ENCODE measurements at places on chromosomes 11 and 22.

- no peak for DNase-seq
Measured at GRCh38 chr11:132691848-132692550, 840.3 kb downstream of the OPCML start.

GRCh38 chr22:33224841-33225240, 166.7 kb upstream of the SYN3 start:
- no peak for DNase-seq

GRCh38 chr11:92632495-92632894, 337.0 kb upstream of the MTNR1B start:
- no peak for DNase-seq

DNA sequence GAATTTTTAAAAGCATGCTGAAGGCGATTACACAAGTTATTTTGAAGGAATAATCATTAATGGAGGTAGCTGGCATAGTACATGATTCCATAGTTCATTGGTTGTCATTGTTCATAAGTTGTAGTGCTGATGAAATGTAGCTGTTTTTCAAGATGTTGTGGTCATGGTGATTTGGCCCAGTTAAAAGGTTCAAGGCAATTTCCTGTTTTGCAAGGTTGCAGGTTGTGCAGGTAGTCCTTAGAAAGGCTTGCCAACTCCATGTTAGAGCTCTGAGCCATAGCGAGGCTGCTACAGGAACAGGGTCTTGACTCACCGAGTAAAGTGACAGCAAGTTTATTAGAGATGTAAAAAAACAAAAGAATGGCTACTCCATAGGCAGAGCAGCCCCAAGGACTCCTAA, 95.8 kb upstream of the CHORDC1 start:
- DNase-seq: no peak

DNA sequence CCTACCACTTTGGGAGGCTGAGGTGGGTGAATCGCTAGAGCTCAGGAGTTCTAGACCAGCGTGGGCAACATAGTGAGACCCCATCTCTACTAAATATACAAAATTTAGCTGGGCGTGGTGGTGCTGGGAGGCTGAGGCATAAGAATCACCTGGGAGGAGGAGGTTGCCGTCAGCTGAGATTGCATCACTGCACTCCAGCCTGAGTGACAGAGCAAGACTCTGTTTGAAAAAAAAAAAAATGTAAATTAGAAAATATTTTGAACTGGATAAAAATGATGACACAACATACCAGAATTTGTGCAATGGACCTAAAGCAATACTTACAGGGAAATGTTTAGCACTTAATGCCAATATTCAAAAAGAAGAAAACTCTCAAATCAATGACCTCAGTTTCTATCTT, 46.4 kb downstream of the ATG16L2 start:
- DNase-seq: no peak

DNA sequence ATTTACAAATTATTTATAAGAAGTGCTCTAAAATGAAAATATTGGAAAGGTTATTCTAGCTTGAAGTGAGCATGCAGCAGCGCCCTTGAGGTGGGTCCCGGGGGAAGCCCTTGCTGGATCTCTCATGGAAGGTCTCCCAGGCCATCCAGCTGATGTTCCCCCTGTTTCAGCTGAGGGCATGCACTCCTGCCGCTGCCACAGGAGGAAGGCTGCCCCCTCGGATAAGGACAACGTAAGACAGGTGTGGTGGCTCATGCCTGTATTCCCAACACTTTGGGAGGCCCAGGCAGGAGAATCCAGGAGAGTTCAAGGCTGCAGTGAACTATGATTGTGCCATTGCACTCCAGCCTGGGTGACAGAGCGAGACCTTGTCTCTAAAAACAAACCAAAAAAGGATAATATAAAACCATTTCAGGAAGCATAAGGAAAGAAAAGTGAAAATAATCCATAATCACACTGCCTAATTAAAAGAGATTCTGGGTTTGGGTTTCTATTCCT, 15.0 kb downstream of the CDC45 start:
- DNase-seq: no peak

- DNase-seq: peak; percentile 88
Measured at GRCh38 chr22:27252282-27253049, 549.1 kb downstream of the MN1 start.

DNA sequence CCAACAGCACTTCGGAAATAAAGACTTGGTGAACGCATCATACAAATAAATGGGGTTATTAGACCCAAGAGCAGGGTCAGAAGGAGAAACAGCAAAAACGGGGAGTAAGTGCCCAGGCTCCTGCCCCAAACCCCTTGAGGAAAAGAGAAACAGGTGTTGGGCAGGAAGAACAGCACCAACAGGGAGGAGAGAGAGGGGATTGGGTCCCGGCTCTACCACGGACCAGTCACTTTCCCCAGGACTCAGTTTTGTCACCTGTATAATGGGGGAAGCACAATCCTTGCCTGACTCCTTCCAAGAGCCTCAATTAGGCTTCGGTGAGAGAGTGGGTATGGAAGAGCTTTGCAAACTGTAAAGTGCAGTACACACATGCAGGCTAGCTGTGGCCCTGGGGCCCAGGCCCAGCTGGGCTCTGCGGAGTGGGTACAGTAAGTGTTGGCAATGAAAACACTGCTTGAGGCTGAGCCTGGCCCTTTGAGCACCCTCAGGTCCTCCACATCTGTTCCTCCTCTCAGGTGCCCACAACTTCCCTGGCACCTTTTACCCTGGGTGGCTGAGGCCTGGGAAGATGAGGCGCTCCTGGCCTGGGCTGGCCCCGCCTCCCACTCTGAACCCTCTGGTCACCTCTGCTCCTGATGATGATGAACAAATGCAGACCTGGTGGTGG, 8.9 kb downstream of the SLC29A2 start:
- DNase-seq: no peak

GRCh38 chr22:30701872-30702271, 7.2 kb downstream of the OSBP2 start:
- DNase-seq: peak; percentile 59

DNA sequence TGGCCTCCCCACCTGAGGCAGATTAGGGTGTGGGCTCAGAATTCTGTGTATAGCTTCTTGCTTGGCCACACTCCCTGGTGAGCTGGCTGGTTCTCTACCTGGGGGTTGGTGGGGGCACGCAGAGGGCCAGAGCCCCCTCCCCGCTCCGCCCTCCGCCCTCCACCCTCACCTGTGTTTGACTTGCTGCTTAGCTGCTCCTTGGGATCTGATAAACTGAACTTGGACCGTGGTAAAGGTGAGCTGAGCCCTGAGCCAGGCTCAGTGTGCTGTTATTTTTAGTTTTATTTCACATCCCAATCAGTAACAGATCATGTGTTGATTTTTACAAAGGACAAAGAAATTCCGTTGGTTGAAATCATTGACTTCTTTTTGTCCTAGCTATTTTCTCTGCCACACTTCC, 2.0 kb downstream of the OVOL1 start:
- DNase-seq: no peak

GRCh38 chr11:87917111-87917510, 258.1 kb downstream of the RAB38 start:
- no peak for DNase-seq

DNA sequence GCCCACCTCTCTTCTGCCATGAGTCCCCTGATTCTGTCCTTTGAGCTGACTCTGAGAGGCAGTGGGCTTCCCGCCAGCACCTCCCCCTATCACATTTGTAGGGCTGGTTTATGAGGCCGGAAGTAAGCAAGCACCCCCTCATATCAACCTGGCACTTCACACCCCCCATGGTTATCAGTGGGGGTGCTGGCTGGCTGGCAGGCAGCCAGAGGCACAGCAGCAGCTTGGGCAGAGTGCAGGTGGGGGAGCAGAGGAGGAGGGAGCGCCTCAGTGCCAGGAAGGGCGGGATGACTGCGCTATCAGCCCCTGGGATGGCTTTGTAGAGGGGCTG, 22.9 kb upstream of the CHRM4 start:
- no peak for DNase-seq

- peak; percentile 80 for DNase-seq
Measured at GRCh38 chr11:17386331-17387084, 2.0 kb downstream of the KCNJ11 start.

DNA sequence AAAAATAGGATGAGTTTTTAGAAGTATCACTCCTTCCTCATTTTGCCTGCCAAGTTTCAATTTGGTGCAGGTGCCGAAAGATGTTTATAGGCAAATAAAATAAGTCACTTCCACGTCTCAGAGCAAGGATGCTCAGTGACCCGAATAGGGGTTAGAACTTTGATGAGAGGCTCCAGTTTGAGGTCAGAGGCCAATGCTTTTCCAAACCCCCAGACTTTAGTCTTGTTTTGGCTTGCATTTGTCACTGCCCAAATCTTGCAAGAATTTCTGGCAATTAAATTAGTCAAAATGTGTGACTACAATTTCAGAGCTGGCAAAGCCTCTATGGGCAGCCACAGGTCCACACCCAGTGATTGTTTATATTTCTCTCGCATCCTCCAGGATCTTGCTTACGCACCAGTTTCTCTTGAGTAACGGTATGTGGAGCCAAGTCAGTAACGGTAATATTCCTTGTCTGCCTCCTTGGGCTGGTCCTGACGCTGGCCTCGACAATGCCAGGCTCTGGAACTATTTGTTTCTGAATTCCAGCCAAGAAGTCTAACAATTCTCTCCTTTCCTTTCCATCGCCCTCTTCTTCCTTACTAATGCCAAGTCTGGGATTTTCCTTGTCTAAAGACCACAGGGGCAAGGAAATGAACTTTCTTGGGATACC, 9.9 kb upstream of the NUP160 start:
- peak; percentile 90 for DNase-seq

GRCh38 chr22:49685686-49686085, 142.0 kb downstream of the BRD1 start:
- no peak for DNase-seq

GRCh38 chr22:39405346-39406085, 5.9 kb downstream of the TAB1 start:
- peak; percentile 84 for DNase-seq

- DNase-seq: no peak
Measured at GRCh38 chr11:123233975-123234334, 38.9 kb upstream of the CLMP start.

DNA sequence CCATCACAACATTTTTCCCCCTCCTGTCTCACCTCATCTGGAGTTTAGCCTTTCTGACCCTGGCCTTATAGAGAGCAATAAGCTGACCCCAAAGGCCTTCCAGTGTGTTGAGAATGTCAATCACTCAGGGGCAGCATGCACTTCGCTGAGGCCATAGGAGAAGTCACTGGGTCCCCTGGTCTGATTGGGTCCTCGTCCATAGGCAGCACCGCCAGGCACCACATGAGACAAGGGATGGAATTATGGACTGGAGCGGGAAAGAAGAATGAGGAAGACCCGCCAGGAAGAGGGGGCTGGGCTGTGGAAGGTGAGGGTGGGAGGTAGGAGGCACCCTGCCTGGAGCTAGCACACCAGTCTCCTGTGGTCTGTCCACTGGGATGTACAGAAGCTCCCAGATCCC, 72.9 kb downstream of the DSCAML1 start:
- DNase-seq: no peak

DNA sequence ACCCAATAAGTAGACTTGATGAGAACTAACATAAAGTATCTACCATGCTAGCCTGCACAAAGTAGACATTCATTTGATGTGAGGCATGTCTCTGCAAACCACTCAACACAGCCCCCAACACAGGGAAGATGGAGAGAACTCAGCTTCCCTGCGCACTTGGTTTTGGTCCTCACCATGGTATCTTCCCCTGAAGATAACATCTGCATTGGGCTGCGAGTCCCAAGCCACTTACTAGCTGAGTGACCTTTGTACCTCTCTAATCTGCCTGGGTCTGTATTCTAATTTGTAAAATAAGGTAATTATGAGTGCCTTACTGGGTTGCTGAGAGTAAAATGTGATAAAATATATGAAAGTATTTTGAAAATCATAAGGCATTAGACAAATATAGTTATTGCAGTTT, 30.7 kb downstream of the PPFIA1 start:
- no peak for DNase-seq

DNA sequence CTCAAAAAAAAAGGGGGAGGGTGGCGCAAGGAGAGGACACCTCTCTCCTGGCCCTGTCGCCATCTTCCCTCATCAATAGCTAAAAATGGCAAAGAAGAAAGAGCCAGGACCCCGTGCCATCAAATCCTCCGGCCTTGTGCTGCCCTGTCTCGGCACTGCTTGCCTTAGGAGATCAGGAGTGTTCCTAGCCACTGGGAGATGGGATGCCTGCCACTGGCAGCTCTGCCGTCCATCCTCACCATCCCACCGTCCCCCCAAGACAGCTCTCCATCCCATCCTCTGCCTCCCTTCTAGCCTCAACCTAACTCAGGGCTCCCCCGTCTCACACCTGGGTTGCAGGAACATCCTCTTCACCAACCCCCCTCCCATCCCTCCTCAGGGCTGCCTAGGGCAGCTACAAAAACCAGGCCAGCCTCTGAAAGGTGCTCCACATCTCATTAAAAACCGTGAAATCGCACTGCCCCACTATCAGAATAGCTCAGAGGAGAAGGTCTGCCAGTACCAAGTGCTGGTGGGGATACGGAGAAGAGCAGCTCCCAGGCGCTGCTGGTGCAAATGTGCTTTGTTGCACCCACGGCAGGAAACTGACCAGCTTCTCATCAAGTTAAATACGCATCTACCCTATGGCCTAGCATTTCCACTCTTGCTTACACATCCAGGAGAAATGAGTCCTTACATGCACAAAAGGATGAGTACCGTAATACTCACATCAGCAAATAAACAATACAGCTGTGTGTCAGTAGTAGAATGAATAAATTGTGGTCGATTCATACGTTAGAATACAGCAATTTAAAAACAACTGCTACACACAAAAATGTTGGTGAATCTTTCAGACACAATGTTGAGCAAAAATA, 31.7 kb upstream of the GCAT start:
- peak; percentile 27 for DNase-seq

GRCh38 chr11:74306435-74307175, 4.8 kb downstream of the P4HA3 start:
- no peak for DNase-seq

GRCh38 chr11:12137938-12138731, 27.7 kb downstream of the MICAL2 start:
- DNase-seq: peak; percentile 39

DNA sequence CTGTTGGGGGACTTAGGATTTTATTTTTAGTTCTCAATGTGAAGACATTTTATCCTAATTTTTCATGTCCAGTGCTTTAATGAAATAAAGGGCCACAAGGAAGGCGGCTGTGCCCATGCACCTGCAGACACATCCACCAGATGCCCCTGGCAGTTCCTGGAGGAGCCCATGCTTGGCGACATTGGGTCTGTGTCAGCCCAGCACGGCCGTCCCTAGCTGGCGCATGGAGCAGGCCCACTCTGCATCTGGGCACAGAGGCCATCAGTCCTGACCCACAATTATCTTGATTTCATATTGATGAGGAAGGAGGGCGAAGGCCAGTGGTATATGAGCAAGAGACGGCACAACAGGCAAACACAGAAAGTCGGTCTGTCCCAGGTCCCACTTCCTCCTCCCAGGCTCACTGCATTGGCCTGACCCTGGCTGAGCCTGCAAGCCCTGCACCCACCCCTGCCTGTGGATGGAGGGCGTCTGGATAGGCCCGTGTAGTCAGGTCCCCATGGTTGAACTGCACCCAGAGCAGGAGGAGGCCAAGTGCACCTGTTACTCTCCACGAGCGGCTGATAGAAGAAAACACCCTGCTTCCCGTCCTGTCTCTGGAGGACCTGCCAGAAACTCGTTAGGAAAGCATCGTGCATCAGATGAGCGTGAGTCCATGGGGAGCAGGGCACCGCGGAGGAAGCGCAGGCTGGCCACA, 296.9 kb downstream of the BRD1 start:
- no peak for DNase-seq
